ENCODE measurements at places on chromosomes 5 and 9. TPM values are rescaled to one million over a fixed set of nuclear protein-coding genes. Genes with fewer than 3 reads are reported as not detected.

Gene AHRR
- 17.8 TPM for total RNA-seq

Gene ARHGEF28
- total RNA-seq = 13.6 TPM

Gene C5orf24
- total RNA-seq = 53.2 TPM

Gene FGFR4
- total RNA-seq = 4.1 TPM

Gene NTNG2
- not detected for total RNA-seq

Gene SLC4A9
- total RNA-seq = not detected

Gene CDH18
- total RNA-seq = not detected
